Neural progenitor cell (in vitro differentiated cells): ENCODE measurements at places on chromosomes 4 and X.

- DNase-seq = no peak
Observed at GRCh38 chrX:1034717-1035116, 177.7 kb downstream of the CRLF2 start.

GRCh38 chrX:15790769-15791290 lies 546 bp downstream of the ZRSR2 start:
- DNase-seq = no peak

DNA sequence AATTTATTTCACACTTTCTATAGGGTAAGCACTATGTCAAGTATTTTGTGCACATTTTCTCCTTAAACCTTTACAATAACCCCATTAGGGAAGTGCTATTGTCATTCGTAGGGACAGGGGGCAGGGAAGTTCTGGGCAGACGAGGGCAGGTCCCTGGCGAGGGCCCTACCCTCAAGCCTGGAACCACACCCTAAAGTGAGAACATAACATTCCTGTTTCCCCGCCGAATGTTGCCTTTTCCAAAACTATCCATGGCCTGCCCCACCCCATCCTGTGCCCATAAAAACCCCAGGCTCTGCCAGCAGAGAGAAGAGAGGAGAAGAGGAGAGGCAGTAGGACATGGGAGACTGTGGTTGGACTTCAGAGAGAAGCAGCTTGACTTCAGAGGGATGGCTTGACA lies 39.8 kb upstream of the CCKAR start:
- DNase-seq = no peak

GRCh38 chrX:132751063-132751690 lies 207.3 kb downstream of the HS6ST2 start:
- DNase-seq = no peak

DNA sequence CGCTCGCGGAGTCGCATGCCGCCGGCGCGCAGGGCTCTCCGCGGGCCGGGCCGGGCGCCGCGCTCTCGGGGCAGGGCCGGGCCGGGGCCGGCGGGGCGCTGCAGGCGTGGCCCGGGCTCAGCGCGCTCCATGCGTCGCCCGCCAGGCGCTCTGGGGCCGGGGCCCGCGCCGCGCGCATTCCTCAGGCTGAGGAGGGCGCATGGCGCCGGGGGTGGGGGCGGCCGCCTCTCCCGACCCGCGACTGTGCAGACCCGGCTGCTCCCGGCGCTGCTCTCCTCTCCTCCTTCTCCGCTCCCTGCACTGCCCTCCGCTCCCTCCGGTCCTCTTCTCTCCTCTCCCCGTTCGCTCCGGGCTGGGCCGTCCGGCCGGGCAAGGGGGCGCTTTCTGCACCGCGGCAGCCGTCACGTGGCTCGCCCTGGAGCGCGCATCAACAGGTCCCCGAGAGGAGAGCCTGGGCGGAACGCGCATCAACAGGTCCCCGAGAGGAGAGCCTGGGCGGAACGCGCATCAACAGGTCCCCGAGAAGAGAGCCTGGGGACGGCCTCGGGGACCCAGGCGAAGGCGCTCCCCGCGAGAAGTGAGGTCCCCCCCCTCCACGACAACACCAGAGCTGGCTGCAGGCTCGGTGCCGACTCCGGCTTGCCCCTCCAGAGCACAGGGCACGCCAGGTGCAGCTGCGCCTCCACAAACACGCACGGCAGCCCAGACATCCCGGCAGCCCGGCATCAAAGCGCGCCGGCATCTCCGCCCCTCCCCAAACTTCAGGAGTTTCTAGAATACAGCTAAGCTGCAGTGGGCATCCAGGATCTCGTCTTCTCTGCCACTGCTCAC lies 12.9 kb downstream of the PPP2R3B start:
- DNase-seq = peak; percentile 88
